Bronchial epithelial cell (primary cell): ENCODE measurements at places on chromosomes 12 and 14. TPM values are rescaled to one million over a fixed set of nuclear protein-coding genes. Genes with fewer than 3 reads are reported as not detected.

DNA sequence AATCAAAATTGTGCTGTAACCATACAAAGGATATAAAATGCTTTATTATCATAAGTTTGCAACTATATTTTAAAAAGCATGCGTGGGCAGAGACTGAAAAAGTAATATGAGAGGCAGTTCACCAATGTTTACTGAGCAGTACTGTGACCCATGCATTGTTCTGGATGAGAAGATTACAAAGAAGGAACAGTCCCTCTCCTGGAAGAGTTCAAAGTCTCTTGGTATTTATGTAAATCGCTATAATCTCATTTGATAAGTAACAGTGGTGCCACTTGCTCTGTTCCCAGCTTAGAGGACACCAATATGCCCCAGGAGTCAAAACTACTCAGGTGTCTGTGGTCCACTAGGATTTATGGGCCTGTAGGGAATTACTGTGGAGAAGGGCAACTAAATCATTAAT, 2.1 kb upstream of the CMAS start:
- DNase-seq = no peak

- DNase-seq = peak; percentile 53
Measured at GRCh38 chr14:59619061-59619460, 42.4 kb upstream of the CCDC175 start.

DNA sequence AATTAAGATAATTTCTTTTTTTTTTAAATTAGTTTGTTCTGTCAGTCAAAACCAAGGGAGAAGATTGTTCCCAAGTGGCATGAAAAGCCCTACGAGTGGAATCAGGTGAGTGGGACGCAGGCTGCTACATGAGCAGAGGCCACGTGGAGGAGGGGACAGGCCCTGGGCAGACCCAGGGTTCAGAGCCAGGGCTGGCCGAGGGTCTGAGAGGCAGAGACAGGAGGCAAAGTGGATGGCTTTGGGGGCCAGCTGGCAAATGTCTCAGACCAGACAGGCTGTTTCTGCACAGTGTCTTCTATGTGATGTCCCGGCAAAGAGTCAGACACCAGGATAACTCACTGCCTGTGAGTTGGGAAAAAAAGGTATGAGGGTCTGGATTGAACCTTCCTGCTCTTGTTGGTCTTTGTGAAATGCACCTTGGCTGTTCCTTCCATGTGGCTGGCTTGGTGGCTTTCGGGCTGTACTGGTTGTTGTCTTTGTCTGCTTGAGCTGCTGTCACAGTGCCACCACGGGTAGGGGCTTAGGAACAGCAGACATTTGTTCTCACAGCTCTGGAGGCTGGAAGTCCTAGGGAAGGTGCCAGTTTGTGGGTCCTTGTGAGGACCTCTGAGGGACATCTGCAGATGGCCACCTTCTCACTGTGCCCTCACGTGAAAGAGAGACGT, 35.8 kb upstream of the ASPG start:
- DNase-seq = no peak

DNA sequence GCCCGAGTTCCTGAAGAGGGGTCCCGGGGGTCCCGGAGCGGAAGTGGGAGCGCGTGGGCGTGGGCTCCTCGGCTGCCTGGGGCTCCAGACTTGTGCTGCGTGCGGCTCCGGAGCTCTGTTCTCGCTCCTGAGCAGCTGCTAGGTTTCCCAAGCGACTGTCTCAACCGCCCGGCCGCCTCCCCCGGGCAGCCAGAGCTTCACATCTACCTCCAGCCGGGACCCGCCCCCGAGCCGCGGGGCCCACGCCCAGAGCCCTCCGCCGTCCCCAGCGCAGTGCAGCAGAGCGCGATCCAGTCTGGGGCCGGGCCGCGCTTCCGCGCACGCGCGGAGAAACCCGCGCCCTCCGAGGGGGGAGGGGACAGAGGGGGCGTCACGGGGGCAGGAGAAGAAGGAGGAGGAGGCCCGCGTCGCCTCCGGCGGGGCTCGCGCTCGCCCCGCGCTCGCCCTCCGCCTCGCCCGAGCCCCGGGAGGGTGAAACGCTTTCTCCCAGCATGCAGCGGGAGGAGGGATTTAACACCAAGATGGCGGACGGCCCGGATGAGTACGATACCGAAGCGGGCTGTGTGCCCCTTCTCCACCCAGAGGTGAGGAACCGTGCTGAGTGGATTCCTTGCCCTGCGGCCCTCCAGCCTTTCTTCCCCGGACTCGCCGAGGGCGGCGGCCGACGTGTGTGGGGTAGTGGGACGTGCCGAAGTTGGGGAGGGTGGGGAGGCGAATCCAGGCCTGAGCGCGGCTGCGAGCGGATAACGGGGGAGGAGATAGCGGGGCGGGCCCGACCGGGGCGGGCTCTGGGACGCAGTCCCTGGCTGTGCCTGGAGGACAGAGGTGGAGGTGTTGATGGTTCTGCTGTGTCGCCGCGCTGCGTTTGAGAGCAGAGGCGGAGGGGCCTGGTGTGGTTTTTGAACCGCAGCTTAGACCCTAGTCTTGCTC, at the start of gene ZDHHC17:
Gene ZDHHC17 (plus strand): TSS at position 370 of the 930 bp plus-strand sequence. CDS start 122 bp downstream, at position 492.
- peak; percentile 83 for DNase-seq

GRCh38 chr12:113006641-113007040, 28.3 kb downstream of the OAS2 start:
- DNase-seq = no peak

DNA sequence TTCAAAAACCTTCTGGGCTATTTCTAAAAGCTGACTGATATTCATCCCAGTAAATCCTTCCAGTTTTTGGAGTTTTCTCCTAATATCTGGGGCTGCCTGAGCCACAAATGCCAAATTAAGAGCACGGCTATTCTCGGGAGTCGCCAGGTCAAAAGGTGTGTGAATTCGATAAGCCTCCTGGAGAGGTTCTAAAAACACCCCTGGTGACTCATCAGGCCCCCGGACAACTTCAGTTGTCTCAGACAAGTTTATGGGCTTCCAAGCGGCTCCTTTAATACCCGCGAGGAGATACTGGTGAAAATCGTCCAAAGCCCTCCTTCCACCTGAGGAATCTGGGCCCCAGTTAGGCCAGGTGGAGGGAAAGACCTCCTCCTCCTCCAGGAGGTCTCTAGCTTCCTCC, 677.1 kb downstream of the TMEM121 start:
- no peak for DNase-seq

GRCh38 chr14:89489761-89490437, 72.9 kb upstream of the FOXN3 start:
- no peak for DNase-seq

GRCh38 chr14:103684471-103684870, 30.8 kb downstream of the XRCC3 start:
- no peak for DNase-seq

CIROP gene
- not detected in 2 replicates for total RNA-seq

PRH2 gene
- total RNA-seq = 0.38 TPM in 1 of 2 replicates, not detected in the other

MON2 gene
- 19.6 and 21.3 TPM in 2 replicates for total RNA-seq

KRT83 gene
- total RNA-seq = 0.13 TPM in 1 of 2 replicates, not detected in the other
